ENCODE measurements at places on chromosomes 5 and 9. TPM values are rescaled to one million over a fixed set of nuclear protein-coding genes. Genes with fewer than 3 reads are reported as not detected.

GRCh38 chr5:82100303-82101077 is 128.7 kb downstream of the ATG10 start:
- no peak for DNase-seq

- no peak for DNase-seq
Measured at GRCh38 chr9:37836386-37836785, 35.8 kb downstream of the DCAF10 start.

DNA sequence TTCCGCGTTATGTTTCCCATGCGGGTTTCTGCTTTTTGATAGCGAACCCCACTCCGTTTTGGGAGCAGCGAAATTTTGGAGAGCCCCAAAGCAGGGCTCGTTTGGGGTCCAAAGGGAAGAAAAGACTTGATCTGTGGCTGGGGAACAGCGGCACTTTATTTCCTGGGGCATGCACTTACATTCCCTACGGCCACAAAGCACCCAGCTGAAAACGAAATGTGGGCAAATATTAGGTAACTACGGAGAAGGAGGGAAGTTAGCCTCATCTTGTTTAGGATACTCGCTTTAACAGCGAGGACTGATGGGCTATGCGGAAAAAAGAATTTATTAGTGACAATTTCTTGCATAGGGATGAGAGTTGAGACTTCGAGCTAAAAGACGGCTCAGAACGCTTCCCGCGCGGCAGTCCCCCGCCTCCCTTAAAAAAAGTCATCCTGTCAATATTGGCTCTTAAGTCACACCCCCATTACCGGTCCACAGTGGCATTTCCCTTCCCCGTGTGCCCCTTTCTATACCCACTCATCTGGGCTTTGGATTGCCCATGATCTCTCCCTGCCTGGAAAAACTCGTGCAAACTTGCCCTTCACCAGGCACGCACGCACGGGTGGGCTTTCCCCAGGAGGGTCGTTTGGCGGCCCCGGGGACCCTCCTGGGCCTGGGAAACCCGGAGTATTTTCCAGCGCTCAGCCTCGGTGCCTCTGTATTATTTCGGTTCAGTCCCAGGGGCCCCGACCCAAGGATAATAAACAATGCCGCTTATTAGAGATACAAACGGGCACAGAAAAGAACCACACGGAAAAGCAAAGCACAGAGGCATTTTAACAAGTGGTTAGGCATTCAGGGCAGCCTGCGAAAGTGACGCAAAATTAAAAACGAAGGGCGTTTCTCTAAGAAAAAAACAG is 35.8 kb upstream of the NFIB start:
- DNase-seq: no peak

DNA sequence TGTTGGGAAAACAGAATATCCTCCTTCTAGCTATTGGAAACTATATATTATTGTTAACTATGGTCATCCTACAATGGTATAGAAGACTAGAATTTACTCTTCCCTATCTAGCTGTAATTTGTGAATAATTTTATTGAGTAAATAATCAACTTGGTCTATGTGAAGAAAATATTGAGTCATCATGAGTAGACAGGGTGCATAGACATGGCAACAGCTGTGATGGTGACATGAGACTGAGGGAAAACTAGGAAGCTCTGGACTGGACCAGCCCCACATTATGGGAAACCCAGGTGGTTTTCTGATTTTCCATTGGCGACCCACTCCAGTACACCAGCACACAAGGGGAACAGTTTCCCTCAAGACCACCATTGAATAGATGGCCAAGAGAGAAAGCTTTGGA is 95.0 kb downstream of the APBA1 start:
- DNase-seq: no peak

DNA sequence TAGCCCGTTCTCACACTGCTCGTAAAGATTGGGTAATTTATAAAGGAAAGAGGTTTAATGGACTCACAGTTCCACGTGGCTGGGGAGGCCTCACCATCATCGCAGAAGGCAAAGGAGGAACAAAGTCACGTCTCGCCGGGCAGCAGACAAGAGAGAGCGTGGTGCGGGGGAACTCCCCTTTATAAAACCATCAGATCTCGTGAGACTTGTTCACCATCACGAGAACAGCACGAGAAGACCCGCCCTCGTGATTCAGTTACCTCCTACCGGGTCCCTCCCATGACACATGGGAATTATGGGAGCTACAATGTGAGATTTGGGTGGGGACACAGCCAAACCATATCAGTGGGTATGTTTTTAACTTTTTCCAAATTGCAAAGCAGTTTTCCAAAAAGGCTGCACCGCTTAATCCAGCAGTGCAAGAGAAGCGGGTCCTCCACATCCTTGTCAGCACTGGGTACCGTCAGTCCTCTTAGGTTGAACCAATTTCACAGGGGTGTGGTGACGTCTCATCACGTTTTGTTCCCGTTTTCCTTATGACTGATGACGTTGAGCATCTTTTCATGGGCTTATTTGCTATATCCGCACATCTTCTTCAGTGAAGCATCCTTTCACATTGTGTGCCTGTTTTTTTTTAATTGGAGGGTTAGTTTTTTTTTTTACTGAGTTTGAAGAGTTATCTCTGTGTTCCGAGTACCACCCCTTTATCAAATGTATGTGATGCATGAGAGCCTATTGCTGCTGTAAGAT is 8.0 kb upstream of the FCN2 start:
- DNase-seq: no peak

- no peak for DNase-seq
Measured at GRCh38 chr5:16889972-16890519, 46.0 kb downstream of the MYO10 start.

Gene SEC24A
- 30.9 TPM for total RNA-seq

DNA sequence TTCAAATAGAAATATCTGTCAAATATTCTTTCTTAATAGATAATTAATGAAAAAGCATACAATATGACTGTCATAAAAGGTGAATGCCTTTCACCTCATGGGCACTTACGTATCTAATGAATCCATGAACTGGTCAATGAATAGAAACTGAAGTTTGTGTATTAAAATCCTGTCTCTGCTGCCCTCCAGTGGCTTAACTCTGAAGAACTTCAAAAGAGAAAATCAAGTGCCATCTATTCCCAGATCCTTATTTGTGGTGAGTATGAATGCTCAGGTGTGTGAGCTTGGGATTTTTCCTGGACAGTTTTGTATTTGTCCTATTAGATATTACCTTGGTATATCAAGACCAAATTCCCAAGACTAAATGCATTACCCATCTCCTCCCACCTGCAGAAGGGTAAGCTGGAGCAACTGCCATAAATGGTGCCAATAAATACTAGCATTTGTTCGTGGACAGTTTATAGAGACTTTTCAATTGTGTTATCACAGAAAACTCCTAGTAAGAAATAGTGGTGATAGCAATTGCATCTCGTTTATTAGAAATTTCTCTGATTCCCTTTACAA is 44.0 kb upstream of the SVEP1 start:
- DNase-seq: no peak

Gene EQTN
- not detected for total RNA-seq

- DNase-seq: peak; percentile 50
Measured at GRCh38 chr9:120755810-120756434, 37.3 kb downstream of the FBXW2 start.

GRCh38 chr9:129236441-129237145 is 58.5 kb upstream of the IER5L start:
- peak; percentile 35 for DNase-seq

Gene PIP5KL1
- 1.7 TPM for total RNA-seq

Gene FABP6
- total RNA-seq: not detected

Gene CRHBP
- total RNA-seq: 3.2 TPM

Gene TAS2R1
- total RNA-seq: not detected

DNA sequence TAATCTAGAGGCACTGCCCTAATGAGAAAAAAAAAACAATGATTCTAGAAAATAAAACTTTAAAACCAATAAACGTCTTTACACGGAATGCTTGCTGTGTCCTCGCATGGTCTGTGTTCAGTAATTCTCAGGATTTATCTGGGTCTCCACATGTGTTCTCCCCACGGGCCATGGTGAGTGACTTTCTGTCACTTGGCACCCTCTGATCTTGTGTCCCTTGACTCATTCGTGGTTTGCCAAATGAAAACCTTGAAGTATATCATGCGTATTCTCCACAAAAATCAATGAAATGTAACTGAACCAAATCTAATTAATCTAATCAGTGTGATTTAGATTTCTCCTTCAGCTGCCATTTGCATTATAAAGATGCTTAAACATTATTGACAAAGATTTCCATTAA is 48.0 kb downstream of the UBE2QL1 start:
- DNase-seq: no peak

GRCh38 chr5:32210151-32210550 is 36.0 kb upstream of the GOLPH3 start:
- no peak for DNase-seq

DNA sequence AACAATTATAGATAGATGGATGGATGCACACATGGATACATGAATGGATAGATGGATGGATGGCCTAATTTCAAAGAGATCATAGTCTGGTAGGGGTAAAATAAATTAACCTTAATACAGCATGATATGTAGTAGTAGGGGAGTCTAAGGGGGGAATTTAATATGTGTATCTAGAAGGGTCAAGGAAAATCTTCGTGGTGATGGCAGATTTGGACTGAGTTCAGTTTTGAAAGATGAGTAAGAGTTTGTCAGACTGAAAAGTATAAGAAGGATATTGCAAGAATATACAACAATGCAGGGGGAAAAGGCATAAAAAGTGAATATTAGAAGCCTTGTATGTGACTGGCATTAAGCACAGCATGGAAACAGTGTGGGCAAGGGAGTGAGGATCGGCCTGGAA is 98.7 kb downstream of the ZNF462 start:
- DNase-seq: no peak

DNA sequence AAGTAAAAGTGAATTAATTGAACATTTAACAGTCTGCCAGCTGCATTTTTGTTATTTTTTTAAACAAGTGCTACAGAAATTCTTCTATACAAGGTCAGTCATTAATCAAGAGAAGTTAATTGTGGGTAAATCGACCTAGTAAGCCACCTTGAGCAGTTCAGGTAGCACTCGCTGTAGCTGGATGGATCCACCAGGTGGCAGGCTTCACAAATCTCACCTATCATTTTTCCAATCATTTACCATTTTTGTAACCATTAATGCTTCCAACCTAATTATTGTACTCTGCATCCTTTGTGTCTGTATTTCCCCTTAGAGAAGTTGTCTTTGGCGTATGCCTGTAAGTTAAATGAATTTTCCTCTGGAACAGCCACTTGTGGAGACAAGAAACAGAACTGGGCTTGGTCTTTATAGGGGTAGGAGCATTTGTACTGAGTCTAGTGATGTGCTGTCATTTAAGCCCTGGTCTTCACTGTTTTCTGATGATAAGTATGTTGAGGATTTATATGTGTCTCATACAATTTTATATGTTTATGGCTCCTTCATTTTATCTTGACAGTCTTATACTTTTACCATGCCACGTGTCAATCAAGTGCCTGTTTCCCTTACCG is 39.5 kb downstream of the CD180 start:
- no peak for DNase-seq

- DNase-seq: no peak
Measured at GRCh38 chr5:118834710-118835109, 153.6 kb downstream of the DTWD2 start.

Gene IFNA2
- not detected for total RNA-seq

DNA sequence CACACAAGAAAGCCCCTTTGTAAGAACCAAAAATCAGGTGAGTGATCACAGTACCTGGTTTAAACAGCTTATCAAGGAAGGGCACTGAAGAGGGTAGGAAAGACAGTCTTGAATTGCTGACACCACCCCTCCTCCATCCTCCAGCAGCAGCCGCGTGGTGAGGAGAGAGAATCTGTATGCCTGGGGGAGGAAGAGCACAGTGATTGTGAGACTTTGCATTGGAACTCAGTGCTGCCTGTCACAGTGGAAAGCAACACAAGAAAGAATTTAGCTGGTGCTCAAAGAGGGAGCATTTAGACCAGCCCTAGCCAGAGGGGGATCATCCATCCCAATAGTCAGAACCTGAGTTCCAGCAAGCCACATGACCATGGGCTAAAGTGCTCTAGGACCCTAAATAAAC is 11.6 kb upstream of the STX17 start:
- no peak for DNase-seq

Gene MRPS27
- total RNA-seq: 36.6 TPM

DNA sequence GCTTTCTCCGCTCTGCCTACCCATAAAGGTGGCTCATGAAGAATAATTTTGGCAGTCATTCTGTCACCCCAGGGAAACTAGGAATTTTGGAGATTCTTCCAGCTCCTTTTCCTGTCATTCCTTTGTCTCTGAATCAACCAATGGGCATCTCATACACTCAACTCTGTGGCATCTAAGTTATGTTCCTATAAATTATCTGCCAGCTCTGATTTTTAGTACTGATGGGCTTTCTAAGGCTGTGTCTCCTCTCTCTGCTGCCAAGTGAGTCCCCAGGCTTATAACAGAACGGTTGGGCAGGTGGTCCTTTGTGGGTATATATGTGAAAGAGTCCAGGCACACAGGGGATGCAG is 226.8 kb downstream of the NMUR2 start:
- no peak for DNase-seq

DNA sequence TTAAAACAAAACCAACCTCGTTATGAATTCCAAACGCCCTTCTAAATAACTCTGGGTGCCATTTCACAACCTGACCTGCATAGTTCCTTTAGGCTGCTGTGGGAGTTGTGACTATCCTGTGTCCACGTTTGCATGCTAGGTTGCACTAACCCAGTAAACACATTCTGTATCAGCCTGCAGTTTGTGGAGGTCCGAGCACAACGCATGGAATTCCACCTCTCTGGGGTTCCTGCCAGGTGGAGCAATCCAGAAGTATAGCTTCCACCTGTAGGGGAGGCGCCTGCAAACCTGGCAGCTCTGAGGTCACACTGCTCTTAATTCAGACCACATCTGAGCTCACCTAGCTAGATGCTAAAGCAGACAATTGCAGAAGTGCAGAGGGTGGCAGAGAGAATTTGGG is 57.2 kb downstream of the MARCHF3 start:
- DNase-seq: no peak

GRCh38 chr5:2222246-2222992 is 339.7 kb upstream of the IRX4 start:
- no peak for DNase-seq

Gene SEMA5A
- total RNA-seq: 0.51 TPM

GRCh38 chr5:80070338-80071056 is 35.3 kb downstream of the THBS4 start:
- DNase-seq: no peak

Gene BOD1
- 31.7 TPM for total RNA-seq

- no peak for DNase-seq
Measured at GRCh38 chr5:36096486-36096885, 29.8 kb upstream of the UGT3A2 start.

GRCh38 chr5:66888613-66889012 is 292.4 kb downstream of the MAST4 start:
- DNase-seq: no peak

DNA sequence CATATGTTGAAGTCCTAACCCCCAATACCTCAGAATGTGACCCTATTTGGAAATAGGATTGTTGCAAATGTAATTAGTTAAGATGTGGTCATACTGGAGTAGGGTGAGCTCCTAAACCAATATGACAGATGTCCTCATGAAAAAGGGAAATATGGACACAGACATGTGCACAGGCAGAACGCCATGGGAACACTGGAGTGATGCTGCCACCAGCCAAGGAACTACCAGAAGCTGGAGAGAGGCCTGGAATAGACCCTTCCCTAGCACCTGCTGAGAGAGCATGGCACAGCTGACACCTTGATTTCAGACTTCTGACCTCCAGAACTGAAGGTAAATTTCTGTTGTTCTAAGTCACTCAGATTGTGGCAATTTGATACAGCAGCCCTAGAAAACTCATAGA is 110.8 kb downstream of the CTNND2 start:
- no peak for DNase-seq

- no peak for DNase-seq
Measured at GRCh38 chr9:94039786-94040185, 44.5 kb upstream of the PTPDC1 start.

GRCh38 chr9:104177003-104177611 is 83.0 kb downstream of the SMC2 start:
- DNase-seq: no peak
